Right ventricle myocardium superior (tissue), 1 donor: ENCODE measurements at places on chromosomes 5 and 9.

DNA sequence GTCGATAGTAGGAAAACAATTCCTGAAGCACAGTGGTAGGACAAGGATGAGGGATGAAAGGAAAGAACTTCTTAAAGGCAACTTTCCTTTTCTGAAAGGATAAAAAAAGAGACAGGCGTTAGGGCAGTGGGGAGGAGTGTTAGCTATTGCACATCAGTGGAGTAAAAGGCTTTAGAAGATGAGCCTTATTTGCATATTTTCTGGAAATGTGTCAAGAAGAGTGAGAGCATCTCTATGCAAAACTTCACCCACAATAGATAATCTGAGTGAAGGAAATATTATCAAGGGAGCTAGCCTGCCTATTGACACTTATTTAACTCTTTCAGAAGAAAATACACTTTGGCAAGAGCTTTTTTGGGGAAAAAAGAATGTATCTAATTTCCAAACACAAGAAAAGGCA lies 151.6 kb downstream of the MACIR start:
- no peak for DNase-seq

GRCh38 chr9:109411798-109412352 lies 86.2 kb downstream of the PTPN3 start:
- DNase-seq: no peak

DNA sequence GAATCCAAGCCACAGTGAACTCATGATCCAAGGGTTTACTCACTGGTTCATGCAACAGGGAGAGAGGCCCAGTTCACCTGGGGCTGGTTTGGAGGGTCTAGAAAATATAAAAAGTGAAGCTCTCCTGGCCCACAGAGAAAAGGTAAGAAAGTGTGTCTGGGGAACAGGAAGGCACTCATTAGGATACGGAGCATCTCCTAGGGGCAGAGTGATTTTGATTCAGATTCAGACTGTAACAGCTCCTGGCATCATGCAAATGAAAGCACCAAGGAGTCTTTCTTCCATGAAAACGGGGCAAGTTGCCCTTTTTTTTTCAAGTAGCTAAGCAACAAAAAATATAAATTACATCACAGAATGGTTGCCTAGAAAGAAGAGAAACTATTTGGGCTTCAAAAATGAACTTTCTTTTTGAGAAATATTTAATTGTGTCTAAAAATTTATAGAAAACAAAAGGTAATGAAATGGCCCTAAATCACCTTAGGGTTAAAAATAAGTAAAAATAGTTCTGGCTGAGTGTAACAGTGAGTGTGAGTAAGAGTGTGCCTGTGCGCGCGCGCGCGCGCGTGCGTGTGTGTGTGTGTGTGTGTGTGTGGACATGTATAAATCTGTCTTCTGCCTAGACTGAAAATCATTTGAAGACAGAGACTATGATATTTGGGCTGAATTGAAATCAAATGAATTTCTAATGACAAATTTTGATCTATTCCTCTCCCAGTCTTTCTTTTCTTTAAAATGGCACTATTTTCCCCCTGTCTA lies 177.8 kb upstream of the ZNF462 start:
- DNase-seq: no peak

GRCh38 chr9:129262261-129262660 lies 84.2 kb upstream of the IER5L start:
- DNase-seq: peak; percentile 36

DNA sequence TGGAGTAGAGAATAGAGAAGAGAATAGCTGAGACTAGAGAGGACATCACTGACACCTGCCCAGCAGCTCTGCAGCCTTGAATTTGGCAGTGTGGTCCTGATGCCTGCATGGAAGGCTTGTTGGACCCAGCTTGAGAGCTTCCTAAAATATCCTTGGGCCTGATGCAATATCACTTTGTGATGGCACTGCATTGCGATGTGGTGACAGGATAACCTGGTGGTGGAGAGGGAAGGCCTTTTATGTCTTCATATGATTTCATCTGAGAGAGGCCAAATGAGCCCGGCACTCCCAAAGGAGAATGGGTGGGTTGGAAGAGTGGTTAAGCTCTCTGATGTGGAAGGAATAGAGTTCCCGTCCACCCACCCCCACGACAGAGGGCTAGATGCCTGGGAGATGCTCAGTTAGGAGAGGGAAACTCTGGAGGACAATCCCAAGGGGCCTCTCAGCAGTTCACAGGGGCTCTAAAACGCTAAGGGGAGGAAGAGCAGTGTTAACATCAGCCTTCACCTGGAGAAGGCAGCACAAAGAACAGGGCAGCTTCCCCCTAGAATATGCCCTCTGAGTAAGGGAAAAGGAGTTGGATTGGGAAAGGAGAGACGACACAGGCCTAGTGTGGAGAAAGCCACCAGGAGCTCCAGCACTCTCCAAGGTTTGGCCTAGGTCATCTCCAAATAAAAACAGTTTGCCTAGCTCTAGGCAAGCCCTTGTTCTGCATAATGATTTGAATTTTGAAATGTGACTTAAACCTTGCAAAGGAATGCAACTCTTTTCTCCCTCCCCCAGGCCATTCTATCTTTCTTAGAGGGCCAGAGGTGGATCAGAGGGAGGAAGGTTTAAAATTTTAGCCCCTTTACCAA lies 99.8 kb upstream of the SSBP2 start:
- DNase-seq: no peak

- DNase-seq: no peak
Measured at GRCh38 chr5:111787006-111787405, 30.0 kb upstream of the NREP start.

- DNase-seq: no peak
Measured at GRCh38 chr5:139955053-139955605, 88.0 kb downstream of the NRG2 start.

- no peak for DNase-seq
Measured at GRCh38 chr5:79612667-79613198, 492 bp downstream of the TENT2 start.

GRCh38 chr5:180860273-180860886 lies 696 bp downstream of the ZFP62 start:
- peak; percentile 52 for DNase-seq

DNA sequence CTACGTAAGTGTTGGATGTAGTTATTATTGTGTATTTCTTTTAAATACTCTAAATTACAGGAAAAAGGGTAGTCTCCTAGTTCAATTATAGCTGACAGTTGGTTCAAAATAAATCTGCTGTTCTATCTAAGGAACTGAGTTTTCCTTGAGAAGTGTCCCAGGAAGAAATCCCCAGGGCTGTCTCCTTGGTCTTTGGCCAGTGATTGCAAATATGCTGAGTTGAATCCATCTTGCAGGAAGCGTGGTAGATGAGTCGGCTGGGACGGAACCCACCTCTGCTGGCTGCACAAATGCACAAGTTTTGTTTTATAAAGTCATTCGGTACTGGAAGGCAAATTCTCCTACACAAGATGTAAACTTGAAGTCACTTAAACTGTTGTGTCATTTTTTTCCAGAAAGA lies 30.2 kb upstream of the HOMER1 start:
- no peak for DNase-seq

GRCh38 chr5:43602461-43603343 lies at the start of gene NNT:
TSS of gene NNT (plus strand) at chr5:43603180. CDS start at chr5:43609196, 6,016 bp downstream.
- peak; percentile 90 for DNase-seq

DNA sequence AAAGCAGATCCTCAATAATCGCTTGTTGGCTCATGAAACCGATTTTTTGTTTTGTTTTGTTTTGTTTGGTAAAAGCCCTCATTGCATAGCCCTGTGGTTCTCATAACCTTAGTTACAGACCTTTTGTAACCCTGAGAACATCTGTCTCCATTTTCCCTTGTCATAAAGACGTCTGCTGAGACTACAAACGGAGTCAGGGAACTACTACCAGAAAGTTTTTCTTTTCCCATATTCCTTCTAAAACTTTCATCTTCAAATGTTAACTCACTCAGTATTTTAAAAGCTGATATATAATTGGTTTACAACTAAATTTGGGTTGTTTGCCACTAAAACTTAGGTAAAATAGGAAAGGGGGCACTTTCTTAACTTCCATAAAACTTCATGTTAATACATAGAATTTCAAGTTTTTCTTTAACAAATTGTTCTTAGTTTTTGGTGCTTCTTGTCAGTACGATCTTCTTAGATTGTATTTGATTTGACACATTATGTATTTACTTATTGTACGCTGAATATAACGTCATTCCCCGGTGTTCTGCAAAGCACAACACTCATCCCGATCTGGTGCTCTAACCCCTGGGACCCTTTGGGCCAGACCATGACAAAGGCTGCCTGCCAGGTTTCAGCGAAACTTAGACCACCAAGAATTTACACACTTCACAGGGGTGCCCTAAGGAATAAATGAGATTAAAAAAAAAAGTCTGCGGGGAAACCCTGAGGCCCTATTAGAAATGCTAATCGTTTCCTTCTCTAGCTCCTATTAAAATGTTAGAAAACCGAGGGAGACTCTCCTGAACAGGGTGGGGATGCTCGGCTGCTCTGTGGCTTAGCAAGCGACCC lies 1.1 kb upstream of the ANP32B start:
- DNase-seq: no peak

GRCh38 chr9:104993291-104993963 lies 65.5 kb upstream of the ABCA1 start:
- peak; percentile 86 for DNase-seq

GRCh38 chr5:132388244-132389050 lies 18.9 kb downstream of the SLC22A5 start:
- no peak for DNase-seq

GRCh38 chr9:24939109-24939850 lies 393.6 kb upstream of the IZUMO3 start:
- no peak for DNase-seq

GRCh38 chr9:35856882-35857281 lies 13.3 kb downstream of the OR13J1 start:
- no peak for DNase-seq

DNA sequence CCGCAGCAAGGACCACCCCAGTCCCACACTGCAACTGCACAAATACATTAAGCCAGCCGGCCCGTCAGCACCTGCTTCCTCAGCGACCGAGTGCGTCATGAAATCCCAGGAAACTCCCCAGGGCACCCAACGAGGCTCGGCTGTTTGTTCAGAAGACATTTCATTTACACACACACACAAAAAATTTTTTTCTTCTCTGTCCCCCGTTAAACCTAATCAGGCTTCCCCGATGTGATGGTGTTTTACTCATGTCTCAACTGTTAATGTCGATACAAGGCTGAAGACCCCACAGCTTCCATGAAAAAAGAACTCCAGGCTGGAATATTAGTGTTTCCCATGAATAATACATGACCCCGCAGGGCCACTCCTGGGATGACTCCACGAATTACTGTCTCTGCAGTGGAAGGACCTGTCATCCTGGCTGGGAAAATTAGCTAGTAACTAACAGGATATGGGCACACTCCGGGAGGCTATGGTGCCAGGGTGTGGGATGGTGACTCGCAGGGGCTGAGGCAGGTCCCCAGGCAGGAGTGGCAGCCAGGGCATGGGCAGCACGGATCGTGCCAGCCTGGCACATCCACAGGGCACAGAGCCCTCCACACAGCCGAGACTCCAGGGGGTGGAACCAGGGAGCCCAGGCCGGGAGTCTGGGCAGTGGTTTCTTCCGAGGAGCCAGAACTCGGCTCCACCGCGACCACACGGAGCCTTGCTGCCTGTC lies 102.4 kb downstream of the VAV2 start:
- no peak for DNase-seq

- DNase-seq: no peak
Measured at GRCh38 chr5:135486131-135487036, 34.2 kb upstream of the TIFAB start.

GRCh38 chr5:179205277-179205676 lies 140.0 kb downstream of the ADAMTS2 start:
- no peak for DNase-seq
